DND-41 (cell line): ENCODE measurements at places on chromosomes 5 and 9.

DNA sequence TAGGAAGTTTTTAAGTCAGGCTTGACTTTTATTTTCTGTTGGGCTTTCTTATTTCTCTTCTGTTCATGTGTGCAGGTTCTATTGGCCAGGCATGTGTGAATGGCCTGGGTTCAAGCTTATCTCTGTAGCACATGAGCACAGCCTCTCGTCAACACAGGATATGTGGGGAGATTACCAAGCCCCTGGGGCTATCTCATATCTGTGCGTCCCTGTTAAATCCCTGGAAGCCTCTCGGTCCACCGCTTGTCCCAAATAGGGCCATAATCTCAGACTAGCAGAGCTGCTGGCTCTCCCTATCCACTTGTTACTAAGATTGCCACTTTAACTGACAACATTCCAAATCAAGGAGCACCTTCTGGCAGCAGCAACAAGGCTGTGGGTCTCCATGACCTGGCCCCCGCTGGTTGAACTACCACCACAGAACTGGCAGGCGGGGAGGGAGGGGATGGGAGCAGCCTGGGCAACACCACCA lies 28.4 kb upstream of the EBF1 start:
- no peak for DNase-seq

DNA sequence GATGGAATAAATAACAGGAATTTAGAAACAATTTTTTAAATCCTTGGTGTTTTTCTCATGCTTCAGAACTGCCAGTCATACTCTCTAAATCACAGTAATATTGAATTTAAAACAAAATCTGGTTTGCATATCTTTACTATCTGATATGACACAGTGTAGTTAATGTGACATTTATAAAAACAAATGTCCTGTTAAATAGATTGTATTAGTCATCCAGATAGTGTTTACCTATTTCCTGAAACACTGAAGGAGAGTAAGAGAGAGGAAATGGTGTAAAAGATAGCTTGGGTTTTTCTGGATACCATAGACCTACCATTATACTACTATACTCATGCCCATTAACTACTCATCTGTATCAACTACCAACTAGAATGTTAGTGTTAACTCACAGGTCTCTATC lies 292.3 kb downstream of the MAN2A1 start:
- DNase-seq, result no peak

- DNase-seq, result no peak
These were observed 233.9 kb upstream of the NFIL3 start for GRCh38 chr9:91657501-91657900.

GRCh38 chr5:140228364-140228837 lies 53.4 kb downstream of the CYSTM1 start:
- no peak for DNase-seq

DNA sequence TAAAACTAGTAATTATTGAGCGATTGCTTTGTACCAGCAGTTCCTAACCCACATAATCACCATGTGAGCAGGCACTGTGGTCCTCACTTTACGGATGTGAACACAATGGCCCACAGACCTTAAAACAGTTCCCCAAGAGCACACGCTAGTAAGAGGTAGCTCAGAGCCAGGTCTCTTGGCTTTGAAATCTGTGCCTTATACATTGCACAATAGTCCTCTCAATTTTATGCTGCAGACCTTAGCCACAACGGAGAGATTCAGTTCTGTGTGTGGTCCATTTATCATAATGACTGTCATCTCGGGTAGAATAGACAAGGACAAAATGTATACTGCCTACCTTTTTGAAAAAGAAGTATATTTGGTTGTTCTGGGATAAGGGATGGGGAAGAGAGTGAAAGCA lies 289.0 kb upstream of the ANKRD55 start:
- no peak for DNase-seq

DNA sequence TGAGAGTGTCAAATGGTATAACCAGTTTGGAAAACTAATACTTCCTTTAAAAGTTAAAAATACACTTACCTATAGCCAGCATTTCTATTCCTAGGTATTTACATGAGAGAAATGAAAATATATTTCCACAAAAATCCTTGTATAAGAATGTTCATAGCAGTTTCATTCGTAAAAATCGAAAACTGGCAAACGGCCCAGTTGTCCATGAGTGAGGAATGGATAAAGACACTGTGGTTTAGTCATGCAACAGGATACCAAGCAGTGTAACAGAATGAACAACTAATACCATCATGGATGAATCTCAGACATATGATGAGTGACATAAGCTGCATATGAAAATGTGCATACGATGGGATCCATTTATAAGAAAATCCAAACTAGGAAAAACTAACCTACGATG lies 136.7 kb downstream of the MACROH2A1 start:
- no peak for DNase-seq

GRCh38 chr5:57499262-57500050 lies 16.8 kb upstream of the ACTBL2 start:
- DNase-seq, result peak; percentile 41

GRCh38 chr5:169591636-169592035 lies 8.1 kb downstream of the SPDL1 start:
- DNase-seq, result no peak

GRCh38 chr5:42321785-42322184 lies 101.5 kb upstream of the GHR start:
- no peak for DNase-seq

DNA sequence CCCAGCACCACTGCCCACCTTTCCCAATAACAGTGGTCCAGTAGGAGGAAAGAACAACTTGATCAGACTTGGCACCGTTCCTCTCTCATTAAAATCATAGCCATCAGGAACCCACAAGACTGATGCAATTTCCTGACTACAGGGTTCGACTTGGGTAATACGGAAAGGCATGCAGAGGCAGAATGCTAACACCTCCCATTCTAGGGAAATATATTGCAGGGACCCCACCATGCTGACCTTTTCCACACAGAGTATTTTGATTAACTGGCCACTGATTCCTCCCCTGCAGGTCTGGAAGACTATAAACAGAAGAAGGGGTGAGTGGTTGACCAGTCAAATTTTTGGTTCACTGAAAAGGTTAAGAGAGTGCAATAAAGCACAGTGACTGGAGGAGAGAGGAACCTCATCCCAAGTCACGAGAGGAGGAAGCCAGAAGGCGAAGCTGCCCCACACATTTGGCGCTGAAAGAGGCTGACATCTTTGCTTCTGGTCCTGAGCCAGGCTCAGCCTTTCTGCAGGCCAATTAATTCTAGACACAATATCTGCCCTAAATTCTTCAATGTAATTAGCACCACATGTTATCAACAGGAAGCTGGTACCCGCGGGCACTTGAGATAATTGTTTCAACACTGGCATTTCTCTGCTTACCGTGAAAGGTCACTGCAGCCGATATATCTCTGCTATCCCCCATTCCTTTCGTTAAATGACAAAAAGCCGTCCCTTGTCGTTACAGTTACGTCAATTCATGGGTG lies 64.7 kb upstream of the SPOCK1 start:
- no peak for DNase-seq

DNA sequence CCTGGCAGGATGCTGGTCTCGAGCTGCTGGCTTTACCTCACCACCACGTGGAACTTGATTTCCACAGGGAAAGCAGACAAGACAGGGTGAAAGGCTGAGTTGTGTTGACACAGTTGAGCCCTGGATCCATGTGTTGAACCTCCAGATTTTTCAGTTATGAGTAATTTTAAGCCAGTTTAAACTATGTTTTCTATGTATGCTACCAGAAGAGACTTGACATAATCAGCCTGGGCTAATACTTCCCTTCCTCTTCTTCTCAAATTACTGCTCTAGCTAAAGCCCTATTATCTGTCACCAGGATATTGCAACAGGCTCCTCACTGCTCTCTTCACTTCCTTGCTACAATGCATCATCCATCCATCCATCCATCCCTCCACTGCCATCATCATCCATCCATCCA lies 12.0 kb upstream of the PHYKPL start:
- no peak for DNase-seq

DNA sequence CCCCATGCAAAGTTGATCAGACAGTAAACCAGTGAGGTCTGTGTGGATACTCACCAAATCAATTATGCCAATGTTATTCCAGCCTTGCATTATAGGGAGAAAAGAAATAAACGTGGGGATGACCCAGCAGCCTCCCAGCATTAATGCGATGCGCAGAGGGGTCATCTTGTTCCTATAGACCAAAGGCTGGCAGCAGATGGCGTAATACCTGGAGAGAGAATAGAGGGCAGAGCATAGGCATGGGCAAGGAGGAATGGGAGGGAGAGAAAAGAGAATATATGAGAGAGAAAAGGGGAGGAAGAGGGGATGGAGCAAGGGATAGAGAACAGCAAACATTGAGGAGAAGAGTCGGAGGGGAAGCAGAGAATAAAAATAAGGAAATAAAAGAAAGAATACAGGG lies 131.2 kb downstream of the HTR4 start:
- DNase-seq, result no peak
